ENCODE measurements at places on chromosomes 6 and 20.

- H3K27ac ChIP-seq, result no peak overlapping the region
- no peak for DNase-seq
- no peaks in the 10 kb centered on the region for H3K27me3 ChIP-seq
- H3K4me1 ChIP-seq, result no peaks in the 10 kb centered on the region
- H3K36me3 ChIP-seq, result no peaks in the 10 kb centered on the region
Measured at GRCh38 chr6:17064975-17065374, 36.9 kb upstream of the STMND1 start.

- no peak overlapping the region for H3K4me3 ChIP-seq
- H3K4me1 ChIP-seq, result no peaks in the 10 kb centered on the region
- DNase-seq, result no peak
- no peaks in the 10 kb centered on the region for H3K36me3 ChIP-seq
Measured at GRCh38 chr6:163405412-163406309, 8.9 kb upstream of the QKI start.

- no peak overlapping the region for H3K27ac ChIP-seq
- DNase-seq, result no peak
- no peaks in the 10 kb centered on the region for H3K36me3 ChIP-seq
Measured at GRCh38 chr6:100336876-100337275, 127.8 kb downstream of the SIM1 start.

GRCh38 chr6:124973780-124974179, 11.5 kb downstream of the RNF217 start:
- no peaks in the 10 kb centered on the region for H3K27me3 ChIP-seq
- DNase-seq, result no peak
- peaks cover 1% of the 10 kb centered on the region for H3K4me1 ChIP-seq
- H3K36me3 ChIP-seq, result peaks cover 19% of the 10 kb centered on the region
- no peak overlapping the region for H3K4me3 ChIP-seq
- H3K27ac ChIP-seq, result no peak overlapping the region

DNA sequence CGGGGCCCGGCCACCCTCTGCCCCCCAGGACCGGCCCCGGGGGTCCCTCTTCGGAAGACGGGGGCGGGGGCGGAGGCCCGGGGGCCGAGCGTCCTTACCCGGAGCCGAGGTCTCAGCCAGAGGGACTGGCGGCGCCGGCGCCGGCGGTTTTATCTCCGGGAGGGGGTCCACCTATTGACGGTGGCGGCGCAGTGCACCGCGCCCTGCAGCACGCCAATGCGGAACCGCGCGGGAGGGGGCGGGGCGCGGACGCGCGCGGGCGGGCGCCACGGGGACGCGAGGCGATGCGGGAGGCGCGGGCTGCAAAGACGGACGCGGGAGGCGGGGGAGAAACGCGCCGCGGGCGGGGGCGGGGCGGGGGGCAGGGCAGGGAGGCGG, at the start of gene EEF1A2:
Gene EEF1A2 (minus strand): TSS at position 124 of the 378 bp plus-strand sequence. CDS start 1,320 bp downstream, outside the sequence.
- no peak for DNase-seq
- peak within 1 kb of the TSS; percentile 92 for H3K27ac ChIP-seq
- H3K27me3 ChIP-seq, result no peaks in the 10 kb centered on the region
- peaks cover 19% of the 10 kb centered on the region for H3K36me3 ChIP-seq
- no peaks in the 10 kb centered on the region for H3K4me1 ChIP-seq

DNA sequence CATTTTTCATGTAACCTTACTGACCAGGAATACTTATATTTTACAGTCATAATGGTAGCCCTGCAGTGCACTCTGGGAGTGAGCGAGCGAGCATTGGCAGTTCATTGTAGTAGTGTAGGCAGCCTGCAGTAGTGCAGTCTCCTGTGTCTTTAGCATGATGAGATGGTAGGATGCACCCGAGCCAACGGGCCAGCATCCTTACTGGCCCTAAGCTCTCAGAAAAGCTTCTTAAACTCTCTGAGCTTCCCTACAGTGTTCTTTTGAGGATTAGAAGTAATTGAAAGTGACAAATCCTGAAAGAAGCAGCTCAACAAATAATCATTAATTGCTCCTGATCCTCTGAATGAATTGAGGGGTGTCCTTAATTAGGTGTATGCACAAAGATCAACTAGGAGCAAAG, 20.9 kb downstream of the SLC9A8 start:
- H3K27me3 ChIP-seq, result no peaks in the 10 kb centered on the region
- H3K4me3 ChIP-seq, result no peak overlapping the region
- H3K27ac ChIP-seq, result no peak overlapping the region
- peaks cover 11% of the 10 kb centered on the region for H3K36me3 ChIP-seq
- DNase-seq, result no peak
- no peaks in the 10 kb centered on the region for H3K4me1 ChIP-seq

DNA sequence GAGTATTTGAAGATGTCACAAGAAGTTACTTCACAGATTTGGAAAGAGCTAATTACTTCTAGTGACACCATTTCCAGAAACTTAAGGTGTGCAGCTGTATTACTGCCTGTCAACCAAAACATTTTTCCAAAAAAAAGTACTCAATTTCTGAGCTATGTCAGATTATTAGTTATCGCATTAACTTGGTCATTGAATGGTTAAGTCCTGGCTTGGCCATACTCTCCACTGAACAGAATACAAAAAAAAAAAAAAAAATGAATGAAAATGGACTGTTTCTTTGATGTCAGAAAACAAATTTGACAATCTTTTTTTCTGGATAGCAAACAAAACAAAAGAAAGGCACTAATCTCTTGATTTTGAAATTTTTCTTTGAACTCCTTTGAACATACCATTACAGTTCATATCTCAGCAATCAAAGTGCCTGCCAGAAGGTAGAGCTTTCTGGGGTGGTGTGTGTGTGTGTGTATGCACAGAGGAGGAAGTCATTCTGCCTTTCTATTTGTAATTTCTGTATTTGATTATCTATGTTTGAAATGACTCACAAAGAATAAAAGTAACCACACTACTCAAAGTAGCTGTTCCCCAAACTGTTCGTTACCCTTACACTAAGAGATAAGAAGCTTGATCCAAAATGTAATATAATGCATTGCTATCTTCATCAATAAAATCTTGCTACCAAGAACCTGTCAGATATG, 210.8 kb upstream of the FUT9 start:
- no peaks in the 10 kb centered on the region for H3K4me1 ChIP-seq
- DNase-seq, result no peak
- no peaks in the 10 kb centered on the region for H3K27me3 ChIP-seq
- H3K36me3 ChIP-seq, result no peaks in the 10 kb centered on the region

GRCh38 chr6:3715285-3715684, 36.2 kb downstream of the PXDC1 start:
- H3K27me3 ChIP-seq, result no peaks in the 10 kb centered on the region
- H3K4me3 ChIP-seq, result no peak overlapping the region
- H3K4me1 ChIP-seq, result no peaks in the 10 kb centered on the region
- H3K36me3 ChIP-seq, result no peaks in the 10 kb centered on the region
- H3K27ac ChIP-seq, result no peak overlapping the region

DNA sequence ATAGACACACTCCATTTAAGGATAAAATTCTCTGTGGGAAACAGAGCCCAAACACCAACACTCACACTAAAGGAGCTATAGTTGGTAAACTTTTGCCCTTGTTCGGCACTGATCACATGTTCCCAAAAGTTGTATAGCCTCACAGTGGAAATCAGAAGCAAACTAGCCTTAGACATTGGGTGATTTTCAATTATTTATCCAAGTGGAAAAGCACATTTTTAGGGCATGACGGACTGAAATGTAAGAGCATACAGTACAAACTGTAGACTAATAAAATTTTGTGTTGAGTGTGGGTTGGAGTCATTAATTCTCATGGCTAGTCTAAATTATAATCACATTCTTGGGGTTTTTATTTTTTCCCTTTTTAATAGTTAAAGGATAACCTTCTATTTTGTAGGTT, 202.4 kb downstream of the MOXD1 start:
- DNase-seq, result no peak
- H3K27me3 ChIP-seq, result no peaks in the 10 kb centered on the region
- H3K4me1 ChIP-seq, result no peaks in the 10 kb centered on the region
- no peak overlapping the region for H3K27ac ChIP-seq

DNA sequence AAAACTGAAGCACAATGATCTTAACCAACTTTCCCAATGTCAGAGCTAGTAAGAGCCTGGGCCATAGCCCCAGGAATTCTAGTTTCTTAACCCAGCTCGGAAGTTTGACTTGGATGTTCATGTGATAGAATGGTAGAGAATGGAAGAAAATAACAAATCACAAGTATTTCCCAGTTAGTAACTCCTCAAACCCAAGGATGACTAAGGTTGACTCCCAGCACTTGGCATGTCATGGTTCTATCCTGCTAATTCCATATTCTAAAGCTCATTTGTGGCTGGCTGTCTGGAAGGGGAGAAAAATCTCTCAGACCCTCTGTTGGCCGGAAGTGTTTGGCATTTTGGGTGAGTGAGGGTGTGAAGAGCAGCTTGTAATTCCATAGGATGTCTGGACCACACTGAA, 248.7 kb downstream of the RFPL4B start:
- no peaks in the 10 kb centered on the region for H3K27me3 ChIP-seq
- no peak overlapping the region for H3K27ac ChIP-seq
- H3K4me1 ChIP-seq, result no peaks in the 10 kb centered on the region
- DNase-seq, result no peak
- no peaks in the 10 kb centered on the region for H3K36me3 ChIP-seq

DNA sequence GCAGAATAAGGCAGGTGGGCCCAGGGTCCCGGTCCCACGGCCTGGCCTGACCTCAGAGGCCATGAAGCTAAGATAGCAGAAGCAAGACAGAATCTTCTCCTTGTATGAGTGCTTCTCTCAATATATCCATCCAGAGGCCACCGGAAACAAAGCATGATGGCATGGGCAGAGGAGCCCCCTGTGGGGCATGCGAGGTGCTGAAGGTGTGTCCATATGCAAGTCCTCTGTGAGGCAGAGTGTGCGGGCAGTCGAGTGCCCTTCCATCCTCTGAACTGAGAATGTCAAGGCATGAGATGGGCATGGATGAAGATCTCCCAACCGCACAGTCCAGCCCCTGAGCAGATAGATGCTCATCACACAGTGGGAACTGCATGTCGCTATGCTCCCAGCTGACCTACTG, 9.8 kb upstream of the GGTLC1 start:
- H3K36me3 ChIP-seq, result no peaks in the 10 kb centered on the region
- H3K4me3 ChIP-seq, result no peak overlapping the region
- no peaks in the 10 kb centered on the region for H3K4me1 ChIP-seq
- H3K27ac ChIP-seq, result no peak overlapping the region
- H3K27me3 ChIP-seq, result no peaks in the 10 kb centered on the region

GRCh38 chr20:58471193-58472164, 43.7 kb downstream of the APCDD1L start:
- no peaks in the 10 kb centered on the region for H3K27me3 ChIP-seq
- H3K27ac ChIP-seq, result no peak overlapping the region
- H3K4me1 ChIP-seq, result no peaks in the 10 kb centered on the region
- no peak overlapping the region for H3K4me3 ChIP-seq
- no peaks in the 10 kb centered on the region for H3K36me3 ChIP-seq

DNA sequence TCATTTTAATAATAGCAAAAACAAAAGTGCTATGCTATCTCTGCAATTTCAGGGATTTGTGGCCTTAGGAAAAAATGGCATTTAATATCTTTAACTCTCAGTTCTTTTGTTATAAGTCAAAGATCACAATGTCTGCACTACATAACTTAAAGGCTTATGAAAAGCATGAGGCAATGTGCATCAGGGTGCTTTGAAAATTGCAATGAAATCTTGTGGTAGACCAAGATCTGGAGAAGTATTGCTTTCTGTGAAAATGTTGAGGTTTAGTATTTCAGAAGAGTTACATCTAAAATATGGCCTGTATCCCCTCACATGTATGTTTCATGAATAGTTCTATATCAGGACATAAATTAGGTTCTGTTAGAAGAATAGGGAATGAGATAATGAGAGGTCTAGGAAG, 200.6 kb downstream of the MEI4 start:
- no peaks in the 10 kb centered on the region for H3K27me3 ChIP-seq
- H3K4me3 ChIP-seq, result no peak overlapping the region
- no peaks in the 10 kb centered on the region for H3K4me1 ChIP-seq
- no peaks in the 10 kb centered on the region for H3K36me3 ChIP-seq

DNA sequence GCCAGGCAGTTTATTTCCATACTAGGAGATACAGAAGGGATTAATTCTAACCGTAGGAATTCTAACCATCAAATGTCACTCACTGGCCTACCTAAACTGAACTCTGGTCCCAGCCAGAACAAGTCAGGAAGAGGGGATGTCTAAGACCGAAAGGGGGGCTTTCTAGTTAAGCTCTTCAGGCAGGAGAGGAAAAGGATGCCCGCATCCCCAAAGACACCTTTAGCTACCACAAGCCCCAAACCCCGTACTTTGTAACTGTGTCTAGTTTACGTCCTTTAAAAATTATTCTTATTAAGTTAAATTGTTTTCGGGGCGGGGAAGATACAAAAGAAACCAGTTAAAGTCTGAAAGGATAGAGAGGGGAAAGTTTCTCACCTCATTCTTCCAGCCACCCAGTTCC, 1.2 kb upstream of the ZNF76 start:
- peak overlapping the region; percentile 98 for H3K27ac ChIP-seq
- H3K4me1 ChIP-seq, result no peaks in the 10 kb centered on the region
- H3K4me3 ChIP-seq, result peak overlapping the region; percentile 85
- H3K27me3 ChIP-seq, result no peaks in the 10 kb centered on the region

GRCh38 chr6:20261685-20262084, 49.4 kb upstream of the MBOAT1 start:
- no peaks in the 10 kb centered on the region for H3K4me1 ChIP-seq
- no peak for DNase-seq
- H3K36me3 ChIP-seq, result no peaks in the 10 kb centered on the region
- no peaks in the 10 kb centered on the region for H3K27me3 ChIP-seq

DNA sequence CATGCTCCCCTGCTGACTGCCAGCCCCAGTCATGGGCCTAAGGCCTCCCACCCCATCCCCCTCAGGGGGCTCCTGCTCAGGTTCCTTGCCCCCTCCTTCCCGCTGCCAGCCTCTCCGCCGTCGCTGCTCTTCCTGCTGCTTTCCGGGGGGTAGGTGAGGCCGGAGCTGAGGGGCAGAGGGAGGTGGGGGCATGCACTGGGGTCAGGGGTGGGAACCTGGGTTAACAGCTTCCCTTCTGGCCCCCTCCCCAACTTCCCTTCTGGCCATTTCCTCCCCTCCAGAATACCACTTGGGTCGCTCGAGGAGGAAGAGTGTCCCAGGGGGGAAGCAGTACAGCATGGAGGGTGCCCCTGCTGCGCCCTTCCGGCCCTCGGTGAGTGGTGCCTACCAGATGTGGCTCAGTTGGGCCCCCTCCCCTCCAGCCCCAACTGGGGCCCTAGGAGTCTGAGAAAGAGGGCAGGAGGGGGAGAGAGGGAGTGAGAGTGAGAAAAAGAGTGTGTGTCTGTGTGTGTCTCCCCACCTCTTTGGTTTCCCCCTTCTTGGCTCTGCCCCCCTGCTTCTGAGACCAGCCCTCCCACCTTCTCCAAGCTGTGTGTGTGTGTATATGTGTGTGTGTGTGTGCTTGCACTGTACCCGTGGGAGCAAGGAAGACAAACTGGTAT, 12.1 kb downstream of the SYNGAP1 start:
- H3K27ac ChIP-seq, result no peak overlapping the region
- no peak for DNase-seq

DNA sequence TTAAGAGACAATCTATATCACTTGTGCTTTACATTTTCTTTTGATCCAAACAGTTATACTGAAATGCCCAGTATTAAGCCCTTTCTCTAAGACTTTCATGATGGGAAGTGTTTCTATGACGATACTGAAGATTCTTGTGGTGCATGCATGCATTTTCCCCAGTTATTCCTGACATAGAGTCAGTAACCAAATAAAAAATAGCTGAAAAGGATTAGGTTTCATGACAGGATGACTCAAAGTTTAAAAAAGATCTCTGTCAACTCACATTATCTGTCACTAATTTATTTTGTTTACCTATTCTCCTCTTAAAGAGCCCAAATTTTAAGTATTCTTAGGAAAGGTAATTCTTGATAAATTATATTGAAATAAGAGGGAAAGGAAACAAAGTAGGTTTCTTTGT, 98.4 kb downstream of the SESN1 start:
- no peak overlapping the region for H3K27ac ChIP-seq
- no peak overlapping the region for H3K4me3 ChIP-seq
- no peak for DNase-seq
- H3K4me1 ChIP-seq, result peaks cover 29% of the 10 kb centered on the region

GRCh38 chr20:58065508-58066361, 162.7 kb downstream of the ANKRD60 start:
- H3K27me3 ChIP-seq, result no peaks in the 10 kb centered on the region
- H3K36me3 ChIP-seq, result no peaks in the 10 kb centered on the region
- peak; percentile 38 for DNase-seq
- H3K27ac ChIP-seq, result no peak overlapping the region
- no peaks in the 10 kb centered on the region for H3K4me1 ChIP-seq
